ENCODE measurements at places on chromosomes 3 and 15.

DNA sequence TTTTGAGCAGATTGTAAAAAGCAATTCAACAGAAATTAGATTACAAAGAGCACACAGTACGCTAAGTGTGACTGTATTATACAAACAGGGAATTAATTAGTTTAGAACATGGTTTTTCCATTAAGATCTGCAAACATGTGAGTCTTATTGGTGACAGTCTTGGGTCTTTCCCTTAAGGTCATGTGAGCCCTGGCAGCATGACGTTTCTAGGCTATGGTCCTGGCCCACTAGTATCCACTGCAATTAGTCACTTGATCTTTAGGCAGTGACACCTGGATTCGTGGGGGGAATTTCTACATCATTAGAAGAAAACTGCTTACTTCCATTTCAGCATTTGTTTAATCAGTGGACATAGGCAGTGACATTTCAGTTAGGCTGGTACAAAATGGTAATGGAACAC lies 360.2 kb upstream of the NR2F2 start:
- DNase-seq: no peak

GRCh38 chr15:65634356-65634755 lies 12.6 kb downstream of the SLC24A1 start:
- no peak for DNase-seq

DNA sequence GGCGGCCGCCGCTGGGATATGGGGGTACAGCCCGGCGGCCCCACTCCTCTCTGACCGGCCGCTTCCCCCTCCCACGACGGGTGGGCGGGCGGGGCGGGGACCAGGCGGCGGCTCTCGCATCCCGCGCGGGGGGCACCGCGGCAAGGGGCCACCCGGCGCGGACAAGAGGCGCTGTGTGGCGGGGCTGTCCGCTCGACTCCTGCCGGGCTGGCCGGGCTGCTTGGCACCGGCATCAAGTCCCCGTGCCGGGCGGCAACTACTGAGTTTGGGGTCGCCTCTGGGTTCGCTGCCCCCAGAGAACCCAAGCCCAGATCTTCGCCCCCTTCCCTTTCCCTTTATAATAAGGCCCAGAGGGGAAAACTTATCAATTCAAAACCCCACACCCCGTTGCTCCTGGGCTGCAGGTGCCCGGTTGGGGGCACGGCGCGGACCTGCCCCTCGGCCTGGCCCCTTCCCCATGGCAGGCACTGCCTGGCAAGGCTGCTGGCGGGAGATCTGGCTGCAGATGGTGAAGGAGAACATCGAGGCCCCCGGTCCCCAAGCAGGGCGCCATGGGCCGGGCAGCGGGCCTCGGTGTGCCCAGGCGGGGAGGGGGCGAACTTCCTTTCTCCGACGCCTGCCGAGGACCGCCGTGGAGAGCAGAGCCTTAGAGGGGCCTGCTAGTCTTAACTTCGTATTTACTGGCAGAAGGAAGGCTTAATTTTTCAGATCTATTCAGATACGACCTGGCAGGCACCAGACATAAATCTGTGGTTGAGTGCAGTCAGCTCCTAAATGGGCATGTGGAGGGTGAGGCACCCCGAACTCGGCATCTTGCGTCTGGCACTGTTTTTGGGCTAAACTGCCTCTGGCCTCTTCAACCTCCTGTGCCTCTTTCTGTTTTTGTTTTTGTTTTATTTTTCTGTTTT lies 911 bp downstream of the APBA2 start:
- no peak for DNase-seq

GRCh38 chr15:91929509-91929908 lies 76.0 kb downstream of the SLCO3A1 start:
- DNase-seq: no peak

DNA sequence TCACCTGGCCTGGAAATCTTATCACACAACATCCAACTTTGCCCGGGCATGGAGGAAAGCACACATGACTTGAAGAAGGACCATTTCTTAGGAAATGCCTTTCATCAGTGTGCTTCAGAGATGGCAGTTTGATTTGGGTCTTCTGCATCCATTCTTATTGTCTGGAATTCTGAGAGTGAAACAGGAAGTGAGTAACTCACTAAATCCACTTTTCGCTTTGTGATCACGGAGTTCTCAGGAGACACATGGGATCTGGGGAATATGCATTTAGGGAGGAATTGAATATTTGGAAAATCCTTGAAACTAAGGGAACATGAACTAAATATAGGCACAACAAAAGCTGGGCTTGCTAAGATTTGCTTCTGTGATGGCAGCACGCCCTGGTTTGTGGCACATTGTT lies 212.5 kb upstream of the FEZF2 start:
- no peak for DNase-seq

GRCh38 chr3:100575704-100576103 lies 33.7 kb upstream of the ADGRG7 start:
- DNase-seq: no peak

DNA sequence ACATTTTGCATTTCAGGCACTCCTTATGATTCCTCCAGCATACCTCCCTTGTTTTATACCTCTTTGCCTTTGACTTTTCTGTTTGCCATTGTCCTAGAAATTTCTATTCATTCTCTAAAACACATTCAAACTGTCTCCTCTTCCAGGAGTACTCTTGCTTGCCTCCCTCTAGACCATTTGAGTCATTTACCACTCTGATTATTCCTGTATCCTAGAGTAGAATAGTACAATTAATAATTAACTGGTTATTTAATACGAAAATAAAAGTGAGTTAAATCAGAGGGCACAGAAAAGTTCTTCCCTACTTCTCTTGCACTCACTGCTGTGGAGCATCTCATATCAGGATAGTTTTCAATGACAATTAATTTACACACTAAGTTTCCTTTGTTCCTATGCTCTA lies 290.2 kb upstream of the RORA start:
- DNase-seq: no peak

DNA sequence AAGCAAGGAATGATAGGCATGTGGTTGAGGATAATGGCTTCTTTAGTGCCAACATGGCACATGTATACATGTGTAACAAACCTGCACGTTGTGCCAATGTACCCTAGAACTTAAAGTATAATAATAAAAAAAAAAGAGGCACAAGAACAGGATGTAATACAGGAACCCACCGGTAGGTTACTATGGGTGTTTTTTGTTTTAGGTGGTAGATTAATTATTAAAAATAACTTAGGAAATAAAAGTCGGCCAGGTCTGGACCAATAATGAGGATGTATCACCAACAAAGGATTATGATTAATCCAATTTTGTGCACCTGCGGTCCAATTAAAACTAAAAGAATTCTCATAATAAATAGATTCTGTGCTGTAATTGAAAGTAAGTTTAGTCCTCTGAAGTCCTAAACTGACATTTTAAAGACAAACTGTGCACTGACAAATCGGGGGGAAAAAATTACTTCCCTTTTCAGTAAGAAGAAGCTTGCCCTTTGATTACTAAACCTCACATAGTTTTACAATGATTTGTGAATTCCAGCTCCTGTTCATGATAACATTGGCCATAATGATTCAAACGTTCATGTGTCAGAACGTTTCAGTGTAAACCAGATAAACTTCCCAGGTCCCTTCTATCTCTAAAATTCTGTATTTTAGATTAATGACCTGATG lies 62.2 kb downstream of the CASR start:
- no peak for DNase-seq

- no peak for DNase-seq
These were observed 76.0 kb upstream of the HACD2 start for GRCh38 chr3:123660900-123661299.

DNA sequence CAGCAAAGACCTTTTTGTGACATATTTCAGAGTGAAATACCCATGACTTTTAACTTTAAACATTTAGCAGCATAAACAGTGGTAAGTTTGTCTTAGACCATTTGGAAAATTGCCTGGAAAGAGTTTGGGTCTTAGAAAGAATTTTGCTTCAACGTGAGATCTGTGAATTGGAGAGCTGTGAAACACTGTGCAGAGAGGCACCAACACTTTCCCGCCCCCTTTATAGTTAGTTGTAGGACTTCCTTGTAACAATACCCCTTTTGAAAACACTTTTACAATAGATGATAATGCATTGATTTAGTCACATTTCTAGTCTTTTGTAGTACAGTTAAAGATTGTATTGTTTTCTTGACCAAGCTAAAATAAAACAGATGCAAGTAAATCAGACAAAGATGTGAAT lies 43.5 kb upstream of the MBNL1 start:
- DNase-seq: no peak

- DNase-seq: no peak
These were observed 37.3 kb downstream of the ABCC5 start for GRCh38 chr3:183980403-183980802.

DNA sequence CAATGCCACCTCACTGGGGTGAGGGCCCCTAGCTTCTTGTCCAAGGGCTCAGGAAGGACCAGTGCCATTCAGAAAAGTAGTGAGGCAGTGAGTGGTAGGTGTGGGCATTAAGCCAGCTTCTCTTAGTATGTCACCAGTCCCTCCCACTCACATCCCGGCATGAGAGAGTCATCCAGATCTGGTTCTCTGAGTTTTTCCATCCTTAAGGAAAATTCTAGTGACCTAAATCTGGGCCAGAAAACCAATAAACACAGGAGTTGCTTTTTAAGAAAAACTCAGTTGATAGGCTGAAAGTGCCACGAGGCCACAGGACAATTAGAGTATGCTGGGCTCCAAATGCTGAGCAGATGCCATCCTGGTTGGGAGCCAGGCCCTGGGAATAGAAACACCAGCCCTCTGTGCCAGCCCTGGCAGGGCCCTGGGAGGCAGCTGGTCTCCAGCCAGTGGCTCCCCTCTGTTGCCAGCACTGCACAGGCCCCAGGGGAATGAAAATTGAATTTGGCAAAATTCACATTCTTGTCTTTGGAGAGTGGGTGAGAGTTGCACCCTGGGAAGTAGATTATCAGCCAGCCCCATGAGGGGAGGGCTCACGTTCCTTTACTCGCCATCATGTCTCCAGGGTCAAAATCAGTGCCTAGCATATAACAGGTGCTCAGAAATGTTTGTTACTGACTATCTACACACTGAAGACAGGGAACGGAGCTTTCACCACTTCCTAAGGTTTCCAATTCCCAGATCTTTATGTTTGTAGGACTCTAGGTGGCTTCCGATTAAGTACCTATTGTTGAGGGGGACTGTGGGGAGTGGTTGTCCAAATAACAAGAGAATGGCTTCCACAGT lies 52.8 kb downstream of the FAM43A start:
- no peak for DNase-seq

- DNase-seq: no peak
These were observed 32.0 kb downstream of the ADAMTSL3 start for GRCh38 chr15:83685916-83686332.

- DNase-seq: no peak
These were observed 78.5 kb downstream of the TMCO5A start for GRCh38 chr15:38012894-38013293.

- no peak for DNase-seq
These were observed 43.0 kb upstream of the ATP2C1 start for GRCh38 chr3:130850843-130851242.

GRCh38 chr3:8891774-8892173 lies 71.5 kb downstream of the RAD18 start:
- DNase-seq: no peak

DNA sequence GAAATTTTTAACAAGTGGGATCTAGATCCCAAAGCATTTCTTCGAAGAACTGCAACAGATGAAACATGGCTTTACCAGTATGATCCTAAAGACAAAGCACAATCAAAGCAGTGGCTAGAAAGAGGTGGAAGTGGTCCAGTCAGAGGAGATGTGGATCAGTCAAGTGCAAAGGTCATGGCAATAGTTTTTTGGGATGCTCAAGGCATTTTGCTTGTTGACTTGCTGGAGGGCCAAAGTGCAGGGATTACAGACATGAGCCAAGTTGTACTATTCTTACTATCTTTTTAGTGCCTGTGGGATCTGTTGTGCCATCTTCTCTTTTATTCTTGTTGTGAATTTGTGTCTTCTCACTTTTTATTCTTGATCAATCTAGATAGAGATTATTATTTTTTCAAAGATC lies 82.0 kb downstream of the REC114 start:
- DNase-seq: no peak

All from stimulated activated CD4-positive, alpha-beta T cell treated with anti-CD3 and anti-CD28 coated beads, Interleukin-2, amount 100 ng/mL, for 48 hours (primary cell).